Astrocyte of the hippocampus (primary cell): ENCODE measurements at places on chromosomes 12 and 14.

- no peak for DNase-seq
Observed at GRCh38 chr14:91866511-91867295, 633 bp downstream of the TC2N start.

DNA sequence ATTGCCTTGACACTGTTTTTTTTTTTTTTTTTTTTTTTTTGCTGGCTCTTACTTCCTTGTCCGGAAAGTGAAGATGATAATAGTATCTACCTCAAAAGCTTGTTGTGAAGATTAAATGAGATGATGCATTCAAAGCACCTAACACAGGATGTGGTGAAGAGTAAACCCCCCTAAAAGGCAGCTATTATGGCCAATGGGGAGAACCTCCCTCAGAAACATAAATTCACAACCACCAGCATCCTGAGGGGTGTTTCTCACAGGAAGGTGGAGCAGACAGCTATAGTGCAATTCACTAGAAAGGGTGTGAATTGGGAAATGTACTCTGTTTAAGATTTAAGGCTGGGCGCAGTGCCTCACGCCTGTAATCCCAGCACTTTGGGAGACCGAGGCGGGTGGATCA lies 85.4 kb upstream of the CRY1 start:
- DNase-seq, result no peak

DNA sequence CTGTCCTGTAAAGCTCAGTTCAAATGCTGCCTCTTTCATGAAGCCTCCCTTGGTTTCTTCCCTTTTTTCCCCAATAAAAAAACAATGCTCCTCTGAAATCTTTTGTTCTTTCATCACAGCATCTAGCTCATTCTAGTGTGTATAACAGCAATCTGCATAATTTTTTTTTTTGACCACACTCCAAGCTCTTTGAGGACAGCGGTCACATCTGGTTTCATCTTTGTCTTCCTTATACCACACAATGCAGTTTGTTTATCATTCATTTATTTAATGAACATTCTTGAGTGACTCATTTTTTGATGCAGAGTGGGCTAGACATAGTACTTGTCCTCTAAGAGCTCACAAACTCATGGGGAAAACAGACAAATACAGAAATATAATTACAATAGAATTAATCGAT lies 7.3 kb downstream of the GNG2 start:
- no peak for DNase-seq

DNA sequence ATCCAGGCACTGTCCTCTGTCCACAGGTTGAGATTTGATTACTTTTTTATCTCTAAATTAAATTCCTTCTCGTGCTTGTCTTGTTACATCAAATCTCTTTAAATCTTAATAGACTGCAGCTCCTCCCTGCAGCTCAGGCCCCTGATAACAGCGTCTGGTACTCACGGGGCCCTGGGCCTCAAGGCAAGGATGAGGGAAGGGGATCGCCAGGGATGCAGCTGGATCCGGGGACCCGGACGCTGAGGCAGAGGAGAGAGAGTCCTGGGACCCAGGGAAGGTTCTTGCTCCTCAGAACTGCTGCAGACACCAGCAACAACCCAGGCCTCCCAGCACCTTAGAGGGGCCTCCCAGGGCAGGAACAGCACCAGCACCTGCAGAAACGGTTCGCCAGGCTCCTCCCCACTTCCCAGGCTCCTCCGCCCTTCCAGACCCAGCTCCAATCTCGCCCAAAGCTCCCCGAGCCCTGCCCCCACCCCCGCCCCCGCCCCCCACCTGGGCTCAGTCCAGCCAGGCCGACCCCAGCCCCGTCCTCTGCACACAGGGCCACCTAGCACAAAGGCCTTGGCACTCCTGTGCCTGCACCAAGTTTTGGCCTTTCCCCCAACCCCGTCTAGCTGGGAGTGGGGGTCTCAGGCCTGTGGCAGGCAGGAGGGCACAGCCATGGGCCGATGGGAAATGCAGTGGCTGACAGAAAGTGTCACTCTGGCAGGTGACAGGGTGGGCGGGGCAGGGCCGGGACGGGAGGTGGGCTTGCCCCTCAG lies 60.3 kb upstream of the GALNT9 start:
- DNase-seq, result no peak

DNA sequence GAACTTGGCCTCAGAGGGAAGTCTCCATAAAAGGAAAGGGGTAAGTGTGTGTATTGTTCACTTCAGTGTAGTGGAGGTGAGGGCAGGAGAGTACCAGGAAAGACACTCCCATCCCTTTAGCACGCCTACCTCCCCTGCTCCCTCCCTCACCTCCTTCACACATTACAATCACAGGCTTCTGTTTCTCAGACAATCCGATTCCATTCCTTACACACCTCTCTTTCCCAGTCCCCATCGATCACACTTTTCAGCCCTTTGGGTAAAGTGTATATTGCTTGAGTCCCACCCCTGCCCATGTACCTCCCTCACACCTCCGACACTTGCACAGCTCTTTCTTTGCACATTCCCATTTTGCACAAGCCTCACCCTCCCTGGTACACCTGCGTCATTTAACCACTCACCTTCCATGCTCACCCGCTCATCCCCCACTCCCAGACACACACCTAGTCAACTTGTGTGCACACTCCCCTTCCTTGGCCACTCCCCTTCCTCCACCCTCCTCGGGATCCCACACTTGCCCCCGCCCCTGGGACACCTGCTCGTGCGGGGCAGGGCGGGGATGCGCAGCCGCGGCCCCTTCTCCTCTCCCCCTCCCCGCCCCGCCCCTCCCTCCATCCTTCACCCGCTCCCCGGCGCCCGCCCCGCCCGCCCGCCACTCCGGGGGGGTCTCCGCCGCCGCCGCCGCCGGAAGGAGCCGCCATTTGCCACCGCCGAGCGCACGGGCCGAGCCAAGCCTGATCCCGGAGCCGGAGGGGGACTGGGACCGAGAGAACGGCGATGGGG lies at the start of gene MARCHF9:
MARCHF9 (plus strand) TSS at position 693 of the 783 bp plus-strand sequence. CDS start 426 bp downstream, outside the sequence.
- peak; percentile 63 for DNase-seq

DNA sequence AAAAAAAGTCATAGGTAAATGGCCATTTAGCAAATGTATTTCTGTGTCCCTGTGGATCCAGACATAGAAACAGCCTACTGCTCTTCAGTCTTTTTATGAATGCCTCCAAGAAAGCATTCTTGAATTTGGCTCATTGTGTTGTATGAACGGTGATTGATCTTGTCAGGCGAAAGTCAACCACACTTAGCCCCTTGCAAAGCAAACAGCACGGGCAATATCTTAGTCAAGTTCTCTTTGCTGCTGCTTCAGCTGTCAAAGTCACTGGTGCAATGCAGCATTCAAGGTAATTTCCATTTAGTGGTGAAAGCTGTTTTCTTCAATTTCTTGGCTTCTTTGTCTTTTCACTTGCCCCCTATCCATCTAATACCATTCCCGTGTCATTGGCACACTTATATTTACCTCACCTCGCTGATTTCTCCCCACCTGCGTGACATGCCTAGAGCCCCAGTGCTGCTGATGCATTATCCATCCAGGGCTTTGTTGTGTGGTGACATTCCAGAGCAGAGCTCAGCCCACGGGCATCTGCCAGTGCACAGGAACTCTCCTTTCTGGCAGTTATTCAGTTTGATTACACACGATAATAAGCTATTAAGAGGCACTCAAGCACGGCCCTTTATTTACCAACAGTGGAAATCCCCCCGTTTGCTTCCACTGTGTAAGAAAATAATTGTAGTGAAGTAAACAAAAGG lies 362.3 kb upstream of the NOVA1 start:
- DNase-seq, result peak; percentile 48

GRCh38 chr14:39381366-39381765 lies 50.9 kb downstream of the FBXO33 start:
- no peak for DNase-seq

DNA sequence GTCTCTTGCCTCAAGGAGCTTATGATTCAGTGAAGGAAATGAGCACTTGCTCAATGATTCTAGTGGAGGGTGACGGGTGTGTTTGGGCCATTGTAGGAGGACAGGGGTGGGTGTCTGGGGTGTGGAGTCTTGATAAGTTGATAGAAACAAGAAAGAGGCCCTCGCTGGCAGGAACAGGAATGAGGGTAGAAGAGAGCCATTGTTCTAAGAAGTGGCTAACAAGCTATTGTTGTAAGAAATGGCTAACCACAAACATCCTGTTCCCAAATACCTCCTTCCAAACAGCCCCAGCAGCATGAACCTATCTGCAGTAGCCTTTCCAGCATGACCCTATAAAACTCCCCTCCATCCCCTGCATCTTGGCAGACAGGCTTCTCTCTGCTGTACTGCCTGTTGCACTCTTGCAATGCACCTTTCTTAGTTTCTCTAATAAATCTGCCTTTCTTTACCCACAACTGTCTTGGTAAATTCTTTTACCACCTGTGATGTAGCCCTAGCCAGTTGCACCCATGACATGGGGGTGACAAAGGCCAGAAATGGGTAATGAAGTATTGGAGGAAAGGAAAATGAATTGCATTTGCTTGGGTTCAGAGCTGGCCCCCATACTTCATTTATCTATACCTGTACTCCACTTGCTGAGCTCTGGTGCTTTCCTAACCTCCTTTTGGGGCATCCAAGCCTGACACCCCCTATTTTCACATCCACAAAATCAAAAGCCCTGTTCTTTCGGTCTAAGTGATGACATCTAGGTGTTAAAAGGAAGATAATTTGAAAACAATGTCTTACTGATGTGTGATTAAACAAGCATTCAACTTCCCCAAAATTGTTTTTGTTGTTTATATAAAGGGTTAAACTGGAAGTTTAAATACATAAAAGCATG lies 389.1 kb downstream of the GRIN2B start:
- DNase-seq, result peak; percentile 66
